ENCODE measurements at places on chromosomes 7 and 10. TPM values are rescaled to one million over a fixed set of nuclear protein-coding genes. Genes with fewer than 3 reads are reported as not detected.

DNA sequence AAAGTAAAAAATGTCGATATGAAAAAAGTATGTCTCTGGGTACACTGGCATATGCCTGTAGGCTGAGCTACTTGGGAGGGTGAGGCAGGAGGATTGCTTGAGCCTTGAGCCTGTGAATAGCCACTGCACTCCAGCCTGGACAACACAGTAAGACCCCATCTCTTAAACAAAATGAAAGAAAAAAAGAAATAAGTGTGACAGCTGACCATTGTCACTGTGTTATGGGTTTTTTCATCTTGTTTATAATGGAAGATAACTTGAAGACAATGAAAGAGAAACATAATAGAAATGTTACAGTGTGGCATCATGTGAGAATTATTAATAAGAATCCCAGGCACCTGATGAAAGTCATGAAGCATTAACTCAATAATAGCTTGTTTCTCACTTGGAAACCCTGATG is 75.0 kb downstream of the APBB1IP start:
- DNase-seq, result no peak

DNA sequence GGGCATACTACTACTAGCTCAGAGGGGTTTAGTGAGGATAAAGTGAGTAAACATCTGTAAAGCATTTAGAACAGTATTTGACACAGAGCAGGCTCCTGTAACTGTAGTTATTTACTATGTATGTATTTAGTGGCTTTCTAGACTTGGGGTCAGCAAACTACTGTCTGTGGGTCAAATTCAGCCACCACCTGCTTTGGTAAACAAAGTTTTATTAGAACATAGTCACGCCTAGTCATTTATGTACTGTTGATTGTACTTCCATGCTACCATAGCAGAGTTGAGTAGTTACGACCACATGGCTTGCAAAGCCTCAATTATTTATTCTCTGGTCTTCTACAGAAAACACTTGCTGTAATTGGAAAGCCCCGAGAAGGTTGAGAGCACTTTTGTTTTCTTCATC is 248.5 kb upstream of the PLPP4 start:
- no peak for DNase-seq

GRCh38 chr10:43264344-43264964 is 2.4 kb downstream of the RASGEF1A start:
- DNase-seq, result no peak

Gene ANKRD61
- total RNA-seq, result not detected

Gene WDR86
- not detected for total RNA-seq

Gene DYNC1I1
- total RNA-seq, result 3.9 TPM

Measured in lung microvascular endothelial cell (primary cell).